ENCODE measurements at places on chromosomes 3 and 15.

GRCh38 chr15:81895723-81896122 lies 150.1 kb downstream of the MEX3B start:
- DNase-seq, result no peak

DNA sequence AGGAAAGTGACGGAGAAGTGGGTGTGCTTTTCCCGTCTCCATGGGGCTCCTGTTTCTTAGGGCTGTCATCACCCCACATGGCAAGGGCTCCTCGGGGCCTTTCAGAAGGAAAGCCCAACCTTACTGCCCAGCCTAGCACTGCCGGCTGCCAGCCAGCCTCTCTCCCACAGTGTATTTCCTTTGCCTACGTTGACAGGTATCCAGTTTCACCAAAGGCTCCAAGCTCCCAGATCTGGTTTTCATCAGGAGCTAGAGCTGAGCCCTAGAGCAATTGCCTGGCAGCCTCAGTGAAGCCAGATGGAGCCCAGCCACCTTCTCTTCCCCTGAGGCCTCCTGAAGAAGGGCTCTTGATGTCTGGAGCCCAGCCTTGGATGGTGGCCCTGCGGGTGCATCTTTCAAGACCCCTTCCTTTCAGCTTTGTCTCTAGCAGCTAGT lies 20.2 kb downstream of the CRABP1 start:
- no peak for DNase-seq

- DNase-seq, result no peak
These were observed 68.8 kb downstream of the APBA2 start for GRCh38 chr15:28954466-28955159.

- DNase-seq, result no peak
These were observed 67.4 kb downstream of the GRIP2 start for GRCh38 chr3:14472471-14473351.

DNA sequence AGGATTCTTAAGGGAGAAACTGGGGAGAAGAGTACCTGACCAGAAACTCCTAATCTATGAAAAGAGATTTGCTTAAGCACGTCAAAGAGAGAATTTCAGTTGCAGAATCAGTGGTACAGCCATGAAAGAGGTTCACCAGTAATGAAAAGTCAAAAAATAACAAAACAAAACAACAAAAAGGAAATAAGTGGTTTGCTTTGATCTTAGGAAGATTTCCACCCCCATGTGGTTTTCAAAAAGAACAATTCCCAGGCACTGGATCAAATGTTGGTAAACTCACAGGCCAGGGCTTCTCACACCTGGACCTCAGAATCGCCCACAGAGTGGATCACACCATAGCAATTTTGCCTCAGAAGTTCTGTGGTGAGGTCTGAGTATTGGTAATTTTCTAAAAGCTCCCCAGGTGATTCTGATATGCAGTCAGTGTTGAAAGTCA lies 67.5 kb downstream of the TMEM39A start:
- no peak for DNase-seq

DNA sequence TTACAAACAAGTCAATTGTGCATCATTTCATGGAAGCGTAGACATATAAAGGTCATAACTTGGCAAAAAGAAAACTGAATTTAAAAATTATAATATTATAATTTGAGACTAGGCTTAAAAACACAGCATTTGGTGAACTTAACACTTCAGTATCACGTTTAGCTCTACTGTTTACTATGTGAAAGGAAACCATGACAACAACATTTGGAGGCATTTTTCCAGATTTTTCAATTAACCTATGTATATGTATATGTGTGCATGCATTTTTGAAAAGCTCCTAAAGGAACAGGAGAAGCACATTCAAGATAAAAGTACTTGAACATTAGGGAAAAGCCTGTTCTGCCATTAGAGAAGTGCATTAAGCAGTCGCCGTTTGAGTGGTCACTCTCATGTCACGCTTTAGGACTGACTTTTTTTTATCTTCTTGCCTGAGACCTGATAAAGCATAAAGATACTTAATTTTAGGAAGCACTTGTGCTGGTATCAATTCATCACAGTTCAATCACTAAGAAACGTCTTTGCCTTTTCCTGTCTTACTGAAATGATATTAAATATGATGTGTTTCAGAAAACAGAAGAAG lies 156.0 kb downstream of the NAALADL2 start:
- DNase-seq, result no peak

DNA sequence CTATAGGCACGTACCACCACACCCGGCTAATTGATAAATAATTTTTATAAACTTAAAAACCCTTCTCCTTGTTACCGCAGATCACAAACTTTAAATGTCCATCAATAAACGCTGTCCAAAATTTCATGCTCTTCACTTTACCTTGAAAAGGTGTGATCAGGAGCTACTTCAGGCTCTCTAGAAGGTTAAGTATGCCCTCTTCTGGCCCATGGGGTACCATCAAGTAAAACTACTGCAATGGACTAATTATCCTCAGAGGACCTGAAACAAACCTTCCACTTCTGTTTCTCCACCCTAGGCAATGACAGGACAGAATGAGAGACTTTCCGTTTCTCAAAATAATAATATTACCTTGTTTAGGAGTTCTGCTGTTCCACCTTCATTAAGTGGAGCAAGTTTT lies 9.2 kb downstream of the LZTFL1 start:
- DNase-seq, result no peak

GRCh38 chr3:52894756-52895155 lies 2.6 kb downstream of the STIMATE start:
- DNase-seq, result no peak

GRCh38 chr3:129614435-129614834 lies 8.0 kb upstream of the PLXND1 start:
- peak; percentile 4 for DNase-seq

- no peak for DNase-seq
These were observed 1159.8 kb upstream of the ALCAM start for GRCh38 chr3:104206925-104207324.

- no peak for DNase-seq
These were observed 3.1 kb downstream of the CMC1 start for GRCh38 chr3:28244491-28244890.

DNA sequence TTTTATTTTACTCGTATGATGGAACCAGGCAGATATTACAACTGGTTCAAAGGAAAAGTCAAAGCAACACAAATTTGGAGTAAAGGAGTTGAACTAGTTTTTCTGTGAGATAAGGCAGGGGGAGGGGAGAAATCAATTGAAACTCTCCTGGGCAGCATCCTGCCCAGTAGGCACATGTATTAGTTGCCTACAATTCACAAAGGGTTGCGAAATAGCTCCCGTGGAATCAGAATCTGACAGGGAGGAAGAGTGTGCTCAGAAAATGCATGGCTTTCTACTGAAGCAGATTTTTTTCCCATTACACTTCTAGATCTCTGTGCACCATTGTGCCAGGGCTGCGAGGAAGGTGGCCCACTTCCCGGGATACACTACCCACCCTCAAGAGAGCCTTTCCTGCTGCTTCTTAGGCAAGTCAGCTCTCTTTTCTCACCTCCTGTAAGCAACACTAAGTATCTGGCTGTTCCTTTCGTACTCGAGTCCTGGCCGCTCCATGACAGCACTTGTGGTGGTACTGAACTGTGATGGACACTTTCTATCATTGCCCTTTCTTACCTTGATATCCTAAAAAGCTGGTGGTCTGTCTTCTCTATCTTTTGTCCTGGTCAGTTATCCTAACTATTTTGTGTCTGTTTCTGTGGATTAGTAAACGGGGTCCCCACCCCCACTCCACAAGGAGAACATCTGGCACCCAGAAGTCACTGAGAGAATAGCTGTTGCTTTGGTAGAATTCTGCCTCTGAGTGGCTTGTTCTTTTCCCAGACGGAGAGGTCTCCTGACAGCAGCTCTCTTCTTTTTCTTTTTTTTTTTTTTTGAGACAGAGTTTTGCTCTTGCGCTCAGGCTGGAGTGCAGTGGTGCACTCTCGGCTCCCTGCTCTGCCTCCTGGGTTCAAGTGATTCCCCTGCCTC lies 74.8 kb downstream of the RPL39L start:
- no peak for DNase-seq

DNA sequence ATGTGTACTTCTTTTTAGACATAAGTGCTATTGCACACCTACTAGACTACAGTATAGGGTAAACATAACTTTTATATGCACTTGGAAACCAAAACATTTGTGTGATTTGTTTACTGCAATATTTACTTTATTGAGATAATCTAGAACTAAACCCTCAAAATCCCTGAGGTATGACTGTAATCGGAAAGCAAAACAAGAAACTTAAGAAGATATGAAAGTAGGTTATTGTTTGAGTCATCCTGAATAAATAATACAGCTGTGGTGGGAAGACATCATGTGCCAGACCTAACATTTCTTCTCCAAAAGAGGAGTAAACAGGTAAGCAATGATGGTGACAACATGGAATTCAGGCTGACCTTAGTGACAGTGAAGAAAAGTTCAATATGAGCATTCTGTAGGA lies 765.5 kb downstream of the OTOL1 start:
- DNase-seq, result no peak

- DNase-seq, result no peak
These were observed 8.1 kb downstream of the CIB1 start for GRCh38 chr15:90225504-90226234.

DNA sequence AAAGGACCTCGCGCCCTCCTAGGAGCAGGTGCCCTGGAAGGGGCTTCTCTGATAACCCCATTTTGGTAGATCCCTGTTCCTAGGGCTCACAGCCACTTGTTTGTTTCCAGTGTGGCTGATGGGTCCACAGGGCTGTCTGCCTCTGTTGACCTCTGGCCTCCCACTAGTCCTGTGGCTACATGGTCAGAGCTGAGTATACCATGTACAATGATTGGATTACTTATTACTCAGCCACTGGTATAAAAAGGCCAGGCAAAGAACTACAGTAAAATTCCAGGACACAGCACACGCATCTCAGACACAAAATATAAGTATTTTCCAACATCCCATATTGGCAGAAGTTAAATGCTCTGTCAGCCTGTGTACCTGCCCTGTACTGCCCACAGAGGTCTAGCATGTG lies 277.3 kb downstream of the GABRG3 start:
- no peak for DNase-seq

DNA sequence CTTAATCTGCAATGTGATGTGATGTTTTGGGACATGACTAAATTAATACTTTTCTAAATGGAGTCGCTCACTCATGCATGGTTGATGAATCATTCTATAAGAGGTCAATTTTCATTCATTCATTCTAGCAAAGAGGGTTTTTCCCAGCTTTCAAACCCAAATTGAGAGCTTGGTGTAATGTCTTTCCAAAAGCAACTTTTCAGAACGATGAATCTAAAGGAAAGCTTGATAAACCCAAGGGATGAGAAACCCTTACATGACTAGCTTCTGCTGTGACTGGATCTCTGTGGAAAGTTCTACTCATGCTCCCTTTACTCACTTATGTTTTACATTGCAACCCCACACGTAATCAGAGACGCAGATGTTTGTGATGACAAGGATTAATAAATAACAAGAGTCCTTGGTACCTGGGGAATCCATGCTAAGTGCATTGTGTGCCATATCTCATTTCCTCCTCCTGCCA lies 47.7 kb downstream of the PDZRN3 start:
- no peak for DNase-seq

DNA sequence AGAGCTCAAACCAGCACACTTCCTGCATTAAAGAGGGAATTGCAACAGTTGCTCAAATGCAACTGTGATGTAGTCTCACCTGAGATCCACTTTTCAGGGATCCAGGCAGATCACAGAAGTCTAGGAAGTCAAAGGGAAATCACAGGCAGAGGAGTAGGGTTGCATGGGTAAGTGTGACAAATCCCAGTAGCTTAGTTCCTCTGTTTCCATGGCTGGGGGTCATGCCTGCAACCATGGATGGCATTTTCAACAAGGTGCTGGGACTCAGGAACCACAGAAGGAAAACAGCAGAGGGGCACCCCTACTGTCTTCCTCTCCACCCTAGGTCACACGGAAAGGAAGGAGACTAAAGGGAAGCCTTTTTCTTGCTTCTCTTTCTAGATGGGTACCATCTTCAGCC lies 36.5 kb upstream of the ARNT2 start:
- no peak for DNase-seq
